ENCODE measurements at places on chromosomes 5 and 9.

DNA sequence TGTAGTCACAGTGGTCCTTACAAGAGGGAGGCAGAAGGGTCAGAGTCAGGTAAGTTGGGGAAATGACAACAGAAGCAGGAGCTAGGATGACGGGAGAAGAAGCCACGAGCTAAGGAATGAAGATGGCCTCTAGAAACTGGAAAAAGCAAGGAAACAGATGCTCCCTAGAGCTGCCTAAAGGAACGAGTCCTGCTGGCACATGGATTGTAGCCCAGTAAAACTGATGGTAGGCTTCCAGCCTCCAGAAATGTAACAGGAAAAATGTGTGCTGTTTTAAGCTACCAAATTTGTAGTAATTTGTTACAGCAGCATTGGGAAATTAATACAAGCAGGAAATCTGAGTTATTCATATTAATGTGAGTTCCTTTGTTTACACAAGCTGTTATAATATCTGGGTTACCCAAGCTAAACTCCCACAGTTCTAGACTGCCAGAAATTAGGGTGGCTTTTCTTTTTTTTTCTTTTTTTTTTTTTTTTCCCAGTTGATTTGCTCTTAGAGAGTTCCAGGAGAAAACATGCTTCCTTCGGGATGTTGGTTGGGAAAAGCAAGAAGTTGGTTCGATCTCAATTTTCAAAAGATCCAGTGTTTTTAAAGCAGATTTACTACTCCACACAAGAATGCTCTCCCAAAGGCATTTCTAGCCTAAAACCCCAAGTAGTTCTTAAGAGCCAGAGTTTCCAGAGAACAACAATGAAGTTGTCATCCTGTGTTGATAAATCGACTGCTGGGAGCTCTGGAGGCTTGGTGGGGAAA is 400.0 kb upstream of the SLC24A2 start:
- no peak for DNase-seq

DNA sequence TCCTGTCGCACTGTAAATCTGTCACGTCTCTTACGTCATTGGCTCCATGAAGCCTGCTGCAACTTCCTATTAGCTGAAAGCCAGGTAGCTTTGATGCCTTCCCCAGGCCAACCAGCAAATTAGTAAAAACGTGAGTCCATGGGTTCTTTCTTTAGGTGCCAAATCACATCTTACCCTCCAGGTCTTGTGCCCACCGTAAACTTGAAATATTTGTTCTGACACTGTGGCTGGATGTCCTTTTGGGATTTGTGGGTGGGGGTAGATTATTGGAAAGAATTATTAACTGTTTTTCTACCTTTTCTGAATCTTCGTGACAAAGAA is 172.8 kb downstream of the NR3C1 start:
- DNase-seq, result no peak

DNA sequence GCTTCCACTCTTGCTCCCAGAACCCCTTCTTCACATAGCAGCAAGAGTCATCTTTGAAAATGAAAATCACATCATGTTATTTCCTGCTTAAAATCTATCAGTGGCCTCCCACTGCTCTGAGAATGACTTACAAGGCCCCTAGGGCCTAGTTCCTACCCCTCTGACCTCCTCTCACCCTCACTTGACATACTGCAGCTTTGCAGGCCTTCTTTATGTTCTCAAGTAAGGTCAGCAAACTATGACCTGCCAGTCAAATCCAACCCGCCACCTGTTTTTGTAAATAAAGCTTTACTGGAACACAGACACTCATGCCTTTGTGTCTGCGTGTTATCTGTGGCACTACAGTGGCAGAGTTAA is 185.7 kb downstream of the NR3C1 start:
- DNase-seq, result no peak

- DNase-seq, result no peak
These were observed 29.4 kb downstream of the RHOBTB3 start for GRCh38 chr5:95760273-95761191.

DNA sequence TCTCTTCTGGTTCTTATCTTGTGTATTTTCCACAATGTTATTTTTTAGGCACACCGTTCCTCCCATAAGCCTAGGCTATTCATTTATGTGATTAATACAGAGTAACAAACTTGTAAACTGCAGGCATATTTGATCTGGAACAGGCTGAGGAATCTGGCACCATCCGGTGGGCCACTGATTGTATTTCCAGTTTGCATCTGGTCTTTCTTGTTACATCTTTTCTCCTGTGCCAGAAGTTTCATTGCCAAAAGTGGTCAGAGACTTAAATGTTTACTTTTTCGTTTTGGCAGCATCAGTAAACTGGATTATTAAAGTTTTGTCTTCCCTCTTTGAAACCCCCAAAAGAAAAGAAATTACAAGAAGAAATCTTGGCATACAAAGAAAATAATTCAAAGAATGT is 17.9 kb upstream of the ZCCHC7 start:
- no peak for DNase-seq

DNA sequence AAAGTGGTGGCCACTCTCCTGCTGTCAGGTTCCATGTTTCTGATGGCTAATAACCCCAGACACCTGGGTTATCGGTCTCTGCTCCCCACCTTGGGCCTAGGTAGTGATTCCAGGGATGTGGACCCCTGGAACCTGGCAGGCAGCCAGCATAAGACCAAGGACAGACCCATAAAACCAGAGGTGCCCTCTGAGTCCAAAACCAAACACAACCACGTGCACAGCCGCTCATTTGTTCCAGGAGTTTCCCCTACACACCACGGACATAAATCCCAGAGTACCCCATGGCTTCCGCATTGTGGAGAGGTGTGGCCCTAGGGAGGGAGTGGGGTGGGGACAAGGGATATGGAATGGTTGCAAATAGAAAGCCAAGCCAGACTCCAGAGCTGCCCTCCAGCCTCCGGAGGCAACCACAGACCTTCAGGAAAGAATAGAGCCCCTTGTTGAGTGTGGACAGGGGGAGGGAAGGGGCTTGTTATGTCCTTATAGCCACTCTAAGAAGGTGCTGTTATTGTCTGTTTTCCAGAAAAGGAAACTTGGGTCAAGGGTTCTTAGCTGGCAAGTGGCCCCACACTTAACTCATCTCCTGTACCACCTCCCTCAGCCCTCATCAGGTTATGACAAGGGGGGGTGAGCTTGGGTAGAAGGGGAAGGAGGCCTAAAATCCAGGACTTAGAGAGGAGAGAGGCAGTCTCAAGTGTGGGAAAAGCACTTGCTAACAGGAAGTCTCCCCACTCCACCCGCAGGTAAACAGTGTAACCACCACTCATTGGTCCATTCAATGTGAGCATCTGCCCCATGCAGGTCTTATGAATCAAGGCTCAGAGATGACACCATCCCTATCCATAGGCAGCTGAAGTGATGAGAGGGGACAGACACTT is 23.6 kb upstream of the CYSTM1 start:
- DNase-seq, result no peak

- DNase-seq, result no peak
These were observed 72.0 kb downstream of the ALDH1A1 start for GRCh38 chr9:72880821-72881220.

DNA sequence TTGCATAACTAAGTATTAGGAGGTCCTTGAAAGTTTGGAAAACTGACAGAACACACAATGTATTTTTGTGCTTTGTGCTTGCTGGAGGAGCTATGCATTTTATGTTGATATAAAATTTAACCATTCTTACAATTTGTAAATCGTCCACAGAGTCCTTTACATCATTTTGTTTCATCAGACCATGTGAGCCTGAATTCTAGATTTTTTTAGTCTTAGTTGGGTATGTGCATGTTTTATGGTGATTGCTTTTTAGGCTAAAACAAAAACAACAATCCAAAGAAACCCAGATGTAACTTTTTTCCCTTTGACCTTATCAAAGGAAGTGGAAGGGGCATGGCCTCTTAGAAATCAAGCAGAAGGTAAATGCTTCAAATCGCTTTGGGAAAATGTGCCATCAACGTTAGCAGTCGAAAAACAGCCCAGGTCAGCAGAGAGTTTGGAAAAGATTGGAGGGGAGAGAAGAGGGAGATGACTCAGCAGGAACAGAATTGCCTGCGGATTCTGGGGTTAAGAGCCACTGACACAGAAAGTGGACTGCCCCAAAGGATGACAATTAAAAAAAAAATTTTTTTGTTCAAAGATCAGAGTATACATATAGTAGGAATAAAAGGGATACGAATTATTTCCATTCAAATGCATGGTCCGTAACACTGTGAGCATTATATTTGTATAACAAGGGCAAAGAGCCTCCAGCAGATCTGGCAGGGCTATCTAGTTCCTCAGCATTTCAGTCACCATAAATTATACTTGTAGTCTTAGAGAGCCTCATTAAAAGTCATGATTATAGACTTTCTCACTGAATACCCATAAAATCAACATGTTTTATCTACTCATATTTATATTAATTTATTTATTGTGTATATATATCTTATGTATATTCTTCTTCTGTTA is 253.5 kb upstream of the HAPLN1 start:
- DNase-seq, result no peak
